ENCODE measurements at places on chromosomes 12 and 14.

DNA sequence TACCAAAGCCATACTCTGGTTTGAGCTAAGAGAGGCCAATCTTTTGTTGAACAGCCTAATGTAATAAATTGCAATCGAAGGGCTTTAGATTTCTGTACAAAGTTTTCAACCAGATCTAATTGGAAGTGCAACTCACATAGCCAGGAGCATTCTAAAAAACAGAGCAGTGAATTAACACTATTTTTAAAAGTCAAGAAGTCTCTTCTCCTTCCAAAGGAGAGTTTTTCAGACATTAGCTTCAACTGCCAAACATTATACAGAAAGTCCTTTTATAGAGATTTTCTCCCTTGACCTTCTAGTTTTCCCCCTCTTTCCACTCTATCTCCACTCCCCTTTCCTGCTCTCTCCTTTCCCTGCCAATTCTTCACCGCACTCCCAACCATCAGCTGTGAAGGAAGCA, 259.6 kb downstream of the NOVA1 start:
- no peak for DNase-seq

DNA sequence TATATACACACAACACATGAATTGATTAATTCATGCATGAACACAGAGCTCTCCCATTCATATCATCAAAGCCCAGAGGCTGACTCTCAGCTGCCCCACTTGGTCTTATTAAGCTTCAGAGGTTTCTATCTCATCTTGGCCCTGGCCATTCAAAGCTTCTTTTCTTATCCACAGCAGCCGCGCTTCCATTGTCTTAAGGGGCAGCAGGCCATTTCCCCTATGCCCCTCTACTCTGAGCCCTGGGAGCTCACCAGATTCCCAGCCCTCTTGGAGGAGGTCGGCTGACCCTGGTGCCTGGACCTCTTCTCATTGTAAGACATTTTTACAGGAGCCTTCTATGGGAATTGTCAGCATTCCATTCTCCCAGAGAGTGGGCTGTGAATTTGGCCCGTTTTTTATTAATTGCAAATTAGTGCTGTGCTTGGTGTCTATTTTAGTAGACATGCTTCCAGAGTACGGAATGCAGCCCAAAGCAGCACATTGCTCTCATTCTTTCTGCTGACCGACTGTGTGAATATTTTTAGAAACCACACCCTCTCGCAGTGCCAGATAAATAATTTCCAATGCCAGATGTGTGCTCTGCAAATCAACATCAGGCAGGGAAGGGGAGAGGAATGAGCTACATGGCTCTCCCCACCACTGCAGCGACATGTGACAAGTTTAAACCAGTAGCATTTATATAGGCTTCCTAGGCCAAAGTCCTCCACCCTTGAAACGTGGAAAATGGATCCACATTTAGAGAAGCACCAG, 58.5 kb downstream of the NUAK1 start:
- DNase-seq: no peak

GRCh38 chr12:69502345-69503081, 32.3 kb downstream of the FRS2 start:
- DNase-seq: peak; percentile 84

- DNase-seq: peak; percentile 66
Observed at GRCh38 chr14:70807898-70808415, 1.4 kb downstream of the MAP3K9 start.

- no peak for DNase-seq
Observed at GRCh38 chr12:5488626-5488955, 56.7 kb downstream of the NTF3 start.

- no peak for DNase-seq
Observed at GRCh38 chr12:39081910-39082309, 176.5 kb upstream of the CPNE8 start.

GRCh38 chr12:76030341-76031080, 1.1 kb downstream of the PHLDA1 start:
- no peak for DNase-seq

DNA sequence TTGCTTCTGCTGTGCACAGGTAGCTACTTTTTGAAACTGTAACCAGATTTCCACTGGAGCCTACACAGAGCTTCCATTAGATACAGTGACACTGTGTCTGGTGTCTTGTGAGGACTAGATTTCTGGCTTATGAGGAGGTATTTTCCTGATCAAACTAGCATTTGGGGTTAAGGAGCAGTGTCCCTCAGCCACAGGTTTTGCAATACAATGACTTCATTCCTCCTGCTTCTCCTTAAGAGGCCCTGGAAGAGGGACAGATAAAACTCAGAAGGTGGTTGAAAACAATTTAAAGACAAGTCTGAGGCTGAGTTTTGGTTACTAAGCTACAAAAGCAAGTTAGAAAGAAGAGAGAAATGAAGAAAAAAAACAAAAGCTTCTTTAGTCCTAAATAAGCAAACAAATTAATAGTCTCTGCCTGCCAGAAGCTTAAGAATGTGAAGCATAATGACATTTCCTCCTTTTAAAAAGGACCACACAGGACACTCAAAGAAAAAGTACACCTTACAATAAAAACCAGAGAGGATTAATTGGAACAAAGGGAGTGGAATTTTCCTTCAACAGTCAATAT, 53.0 kb downstream of the PKP2 start:
- DNase-seq: peak; percentile 50

- DNase-seq: peak; percentile 86
Observed at GRCh38 chr12:114668151-114668885, 15.7 kb downstream of the TBX3 start.

DNA sequence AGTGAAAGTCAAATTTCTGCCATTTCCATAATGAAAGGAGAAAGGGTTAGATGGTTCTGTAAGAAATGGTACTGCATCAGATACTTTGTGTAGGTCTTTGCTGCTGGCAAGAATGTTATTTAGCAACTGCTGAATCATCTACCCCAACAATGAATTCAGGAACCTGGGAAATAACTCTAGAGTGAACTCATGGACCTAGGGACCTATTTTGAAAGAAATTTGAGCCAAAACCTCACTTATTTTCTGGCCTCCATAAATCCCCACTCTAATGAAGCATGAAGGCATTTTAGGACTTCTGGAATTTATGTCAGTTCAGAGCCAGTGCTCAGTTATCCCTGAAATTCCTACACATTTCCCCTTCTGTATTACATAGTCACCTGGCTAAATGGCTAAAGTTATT, 50.9 kb upstream of the CPNE8 start:
- DNase-seq: peak; percentile 62

- no peak for DNase-seq
Observed at GRCh38 chr12:68609998-68610369, 715 bp upstream of the RAP1B start.

DNA sequence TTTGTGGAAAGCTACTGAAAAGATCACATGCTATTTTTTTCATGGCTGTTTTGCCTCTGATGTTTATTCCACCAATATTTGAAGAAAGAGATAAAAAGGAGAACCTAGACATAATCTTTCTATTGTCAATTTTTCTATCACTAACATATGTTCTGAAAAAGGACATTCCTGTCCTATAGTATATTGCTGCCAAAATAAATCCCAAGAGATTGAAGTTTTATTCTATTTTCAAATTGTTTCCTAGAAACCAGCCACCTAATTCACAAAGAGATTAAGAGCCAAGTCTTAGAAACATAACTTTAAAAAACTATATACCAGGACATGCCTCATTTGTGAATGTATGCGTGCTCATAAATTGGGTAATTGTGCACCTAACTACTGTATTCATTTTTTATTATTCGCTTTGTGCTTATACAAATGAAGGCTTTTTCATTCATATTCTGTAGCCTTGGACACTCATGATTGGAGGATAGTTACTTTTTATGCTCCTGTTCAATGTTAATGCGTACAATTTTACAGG, 200.7 kb downstream of the FUT8 start:
- DNase-seq: no peak

- DNase-seq: no peak
Observed at GRCh38 chr14:69528930-69529329, 44.4 kb downstream of the PLEKHD1 start.

GRCh38 chr12:39575498-39575875, 44.1 kb downstream of the ABCD2 start:
- DNase-seq: no peak

- DNase-seq: no peak
Observed at GRCh38 chr12:101110866-101111265, 99.2 kb downstream of the SLC5A8 start.

DNA sequence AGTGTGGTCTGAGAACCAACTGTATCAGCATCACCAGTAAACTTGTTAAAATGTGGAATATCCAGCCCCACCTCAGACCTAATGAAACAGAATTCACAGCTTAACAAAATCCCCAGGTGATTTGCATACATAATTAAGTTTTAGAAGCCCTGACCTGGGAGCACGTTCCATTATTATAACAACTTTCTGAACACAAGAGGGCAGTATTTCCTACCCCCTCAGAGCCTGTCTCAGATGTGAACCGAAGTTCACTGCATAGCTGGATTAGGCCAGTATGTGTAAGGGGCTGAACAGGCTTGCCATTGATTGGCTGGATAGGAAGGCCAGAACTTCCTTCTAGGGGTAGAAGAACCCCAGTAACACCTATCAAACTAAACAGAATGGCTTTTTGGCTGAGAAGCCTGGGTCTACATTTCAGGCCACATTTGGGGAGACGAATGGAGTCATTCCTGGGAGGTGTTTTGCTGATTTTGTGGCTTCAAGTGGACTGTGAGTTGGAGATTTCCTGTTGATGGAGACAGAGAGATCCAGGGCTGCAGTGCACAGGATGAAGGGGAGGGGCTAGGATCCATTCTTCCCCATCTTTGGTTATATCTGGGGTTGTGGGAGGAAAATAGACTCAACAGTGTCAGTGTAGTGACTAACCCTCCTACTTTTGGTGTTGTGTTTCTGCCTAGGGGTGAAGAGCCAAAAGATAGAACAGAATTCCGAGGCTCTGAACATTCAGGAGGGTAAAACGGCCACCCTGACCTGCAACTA, 94.7 kb upstream of the OR4E1 start:
- peak; percentile 60 for DNase-seq

DNA sequence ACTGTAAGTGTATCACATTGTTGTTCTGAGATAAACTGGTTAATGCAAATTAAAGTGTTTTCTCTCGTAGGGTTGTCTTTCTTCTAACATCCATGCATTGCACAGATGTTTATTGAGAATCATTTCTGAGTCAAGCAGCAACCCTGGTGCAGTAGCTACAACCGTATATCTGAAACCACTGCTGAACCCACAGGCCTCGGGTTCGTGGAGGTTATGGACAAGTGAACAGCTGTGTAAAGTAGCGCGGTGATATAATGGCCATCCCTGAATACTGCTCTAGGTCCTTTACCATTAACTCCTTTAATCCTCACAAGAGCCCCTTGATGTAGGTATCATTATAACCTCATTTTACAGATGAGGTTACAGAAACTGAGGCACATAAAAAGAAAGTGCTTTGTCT, 486.1 kb upstream of the TMEM132C start:
- no peak for DNase-seq

DNA sequence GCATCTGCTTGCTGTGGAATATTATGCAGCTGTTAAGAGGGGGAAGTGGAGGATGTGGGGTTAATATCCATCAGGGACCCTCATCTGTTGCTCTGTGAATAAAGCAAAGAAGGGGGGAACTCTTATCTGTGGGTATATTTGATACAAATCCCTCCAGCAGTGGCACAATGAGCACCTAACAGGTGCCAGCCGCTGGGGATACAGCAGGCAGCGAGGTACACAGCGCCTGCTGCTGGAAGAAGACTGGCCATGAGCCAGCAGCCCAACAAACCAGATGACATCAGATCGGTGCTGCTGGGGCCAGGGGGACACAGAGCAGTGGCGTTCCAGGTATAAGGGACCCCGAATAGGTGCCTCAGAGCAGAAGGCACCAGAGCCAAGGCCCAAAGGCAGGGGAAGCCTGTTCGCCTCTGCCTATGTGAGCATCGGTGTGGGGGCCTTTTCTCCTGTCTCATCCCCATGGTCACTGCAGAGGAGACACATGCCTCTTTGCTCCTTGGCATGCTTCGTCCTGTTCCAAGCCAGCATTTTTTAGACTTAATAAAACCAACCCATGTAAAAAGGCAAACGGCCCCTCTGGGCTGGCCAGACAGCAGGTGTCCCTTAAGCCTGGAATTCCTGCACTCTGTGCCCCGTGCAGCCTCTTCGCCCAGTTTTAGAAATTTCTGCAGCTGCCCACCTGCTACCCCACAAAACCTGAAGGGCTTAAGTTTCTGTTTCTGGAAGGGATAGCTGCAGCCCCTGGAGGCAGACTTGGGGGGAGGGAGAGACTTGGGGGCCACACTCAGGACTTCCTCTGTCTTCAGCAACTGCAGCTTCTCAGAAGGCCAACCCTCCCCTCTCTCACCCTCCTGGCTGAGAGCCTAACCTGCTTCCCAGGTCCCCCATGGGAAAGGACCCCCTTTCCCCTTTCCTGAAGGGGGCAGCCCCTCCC, 1.6 kb upstream of the CKB start:
- no peak for DNase-seq

DNA sequence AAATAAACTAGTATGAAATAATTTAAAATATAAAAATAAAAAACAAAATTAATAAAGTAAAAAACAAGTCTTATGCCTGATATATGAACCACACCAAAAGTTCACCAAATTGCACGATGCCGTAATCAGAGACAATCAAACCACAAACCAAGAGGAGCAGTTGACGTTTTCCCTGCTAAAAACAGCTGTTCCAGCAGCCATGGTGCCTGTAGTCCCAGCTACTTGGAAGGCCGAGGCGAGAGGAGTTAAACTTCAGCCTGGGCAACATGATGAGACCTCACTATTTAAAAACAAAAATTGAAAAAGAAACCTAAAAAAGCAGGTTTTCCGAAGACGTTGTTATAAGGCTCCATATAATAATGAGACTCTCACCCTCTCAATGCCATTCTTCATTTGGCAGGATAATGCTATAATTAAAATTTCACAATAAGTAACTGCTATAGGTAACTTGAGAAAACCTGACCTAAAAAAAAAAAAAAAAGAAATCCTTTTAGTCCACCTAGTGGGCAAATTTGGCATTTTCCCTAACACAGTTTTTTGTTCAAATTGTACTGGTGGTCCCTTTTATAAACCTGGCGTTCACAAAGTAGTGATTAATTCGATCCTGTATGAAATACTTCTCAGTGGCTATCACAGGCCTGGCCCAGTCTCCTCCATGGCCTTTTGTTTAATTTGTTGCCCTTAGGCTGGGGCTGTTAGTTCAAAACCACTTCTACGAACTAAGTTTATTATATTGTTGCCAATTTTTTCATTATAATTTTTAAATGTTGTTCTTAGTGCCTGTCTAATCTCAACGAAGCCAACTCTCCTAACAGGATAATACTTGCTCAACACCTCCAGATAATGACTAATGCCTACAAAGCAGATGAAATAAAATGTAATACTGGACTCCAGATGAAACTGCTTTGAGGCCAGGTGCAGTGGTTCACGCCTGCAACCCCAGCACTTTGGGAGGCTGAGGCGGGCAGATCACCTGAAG, 62.1 kb downstream of the TNFAIP2 start:
- peak; percentile 77 for DNase-seq

Data from epithelial cell of esophagus (primary cell).